OCI-M1 (cell line): ENCODE measurements at places on chromosomes 4 and X.

GRCh38 chr4:123421937-123422781 lies 25.6 kb downstream of the SPRY1 start:
- no peak for DNase-seq

DNA sequence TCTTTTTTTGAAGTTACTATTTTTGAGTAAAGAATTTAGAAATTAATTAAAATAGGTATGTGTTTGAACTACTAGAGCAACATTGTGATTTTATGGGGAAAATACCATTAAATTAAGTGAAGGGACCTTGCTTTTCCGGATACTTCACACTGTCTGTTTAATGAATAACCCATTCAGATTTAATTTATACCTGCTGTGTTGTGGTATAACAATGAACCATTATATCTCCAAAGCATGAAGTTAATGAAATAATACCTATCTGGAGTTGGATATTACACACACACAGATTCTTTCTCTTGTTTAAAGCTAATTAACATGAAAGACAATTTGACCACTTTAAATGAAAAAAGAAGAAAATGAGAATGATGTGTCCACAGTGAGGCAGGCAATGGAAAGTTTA lies 195.0 kb upstream of the GPRIN3 start:
- DNase-seq: no peak

DNA sequence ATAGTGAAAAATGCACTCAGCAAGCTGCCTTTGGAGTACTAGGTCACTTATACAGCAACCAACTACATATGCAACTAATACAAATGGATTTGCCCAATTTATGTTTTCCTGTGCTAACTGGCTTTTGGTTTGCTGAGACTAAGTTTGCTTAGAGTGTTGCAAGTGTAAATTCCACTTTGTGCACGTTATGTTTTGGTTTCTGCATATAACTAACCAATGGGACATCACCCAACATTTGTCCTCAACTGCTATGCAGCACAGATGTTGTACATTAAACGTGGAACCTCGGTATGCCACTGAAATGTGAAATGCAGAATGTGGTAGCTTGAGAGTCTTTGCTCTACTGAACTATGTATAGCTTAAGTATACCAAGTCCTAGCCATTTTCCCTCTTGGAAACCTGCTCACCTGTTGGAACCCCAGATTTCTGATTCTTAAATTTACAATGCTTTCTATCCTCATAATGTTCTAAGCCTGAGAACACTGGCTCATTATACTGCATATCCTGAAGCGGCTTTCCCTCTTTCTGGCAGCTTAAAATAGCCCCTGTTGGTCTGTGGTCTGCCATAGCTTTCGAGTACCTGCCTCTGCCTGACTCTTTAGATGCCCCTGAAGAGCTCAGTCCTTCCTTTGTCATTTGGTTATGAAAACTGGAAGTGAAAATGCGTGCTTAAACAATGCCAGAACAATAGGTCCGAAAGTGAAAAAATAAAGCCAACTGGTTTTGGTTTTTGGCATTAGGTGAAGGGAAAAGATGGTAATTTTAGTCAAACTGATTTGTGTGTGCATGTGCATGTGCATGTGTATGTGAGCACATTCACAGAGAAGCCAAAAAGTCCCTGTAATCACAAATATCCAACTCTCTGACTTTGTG lies 158.0 kb downstream of the SH2D1A start:
- DNase-seq: no peak

- DNase-seq: peak; percentile 79
These were observed 2.1 kb downstream of the SEL1L3 start for GRCh38 chr4:25860586-25861279.

DNA sequence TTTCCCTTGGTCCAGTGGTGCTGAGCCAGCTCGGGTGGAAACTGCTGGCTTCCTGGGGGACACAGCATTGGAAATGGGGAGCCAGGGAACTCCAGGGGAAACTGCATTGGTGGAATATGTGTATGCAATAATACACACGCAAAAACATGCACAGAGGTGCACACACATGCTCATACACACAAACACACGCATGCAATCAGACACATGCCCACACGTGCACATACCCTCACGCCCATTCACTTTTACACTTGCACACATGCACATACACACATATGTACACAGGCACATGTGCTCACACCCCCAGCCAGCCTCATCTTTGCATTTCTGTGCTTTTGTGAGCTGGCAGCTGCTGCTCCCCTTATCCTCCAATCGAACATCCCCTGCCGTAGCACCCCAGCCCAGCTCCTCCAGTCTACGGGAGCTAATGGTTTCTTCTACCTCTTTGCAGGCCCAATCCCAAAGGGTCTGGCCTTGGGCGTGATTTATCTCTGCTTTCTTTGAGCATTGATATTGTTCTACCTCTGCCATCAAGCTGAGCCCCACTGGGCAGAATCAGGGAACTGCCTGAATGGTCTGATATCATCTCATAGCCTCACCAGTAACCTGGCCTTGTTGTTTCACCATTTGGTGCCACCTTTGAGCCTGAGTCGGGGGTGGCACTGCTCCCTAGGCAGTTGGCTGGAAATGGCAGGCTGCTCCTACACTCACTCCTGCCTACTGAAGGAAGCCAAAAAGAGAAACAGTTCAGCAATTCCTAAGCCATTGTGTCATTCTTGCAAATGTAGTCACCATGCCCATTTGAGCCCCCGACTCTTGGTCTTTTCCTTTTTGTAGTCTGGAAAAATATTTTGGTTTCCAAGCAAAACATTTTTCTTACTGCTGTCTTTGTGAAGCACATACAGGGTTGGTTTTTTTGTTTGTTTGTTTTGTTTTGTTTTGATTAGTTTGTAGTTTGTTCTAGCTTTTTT lies 104.4 kb upstream of the MAMLD1 start:
- no peak for DNase-seq

GRCh38 chrX:153905481-153906095 lies 1.1 kb downstream of the AVPR2 start:
- DNase-seq: no peak

GRCh38 chr4:76809594-76810305 lies 88.2 kb downstream of the SOWAHB start:
- no peak for DNase-seq

DNA sequence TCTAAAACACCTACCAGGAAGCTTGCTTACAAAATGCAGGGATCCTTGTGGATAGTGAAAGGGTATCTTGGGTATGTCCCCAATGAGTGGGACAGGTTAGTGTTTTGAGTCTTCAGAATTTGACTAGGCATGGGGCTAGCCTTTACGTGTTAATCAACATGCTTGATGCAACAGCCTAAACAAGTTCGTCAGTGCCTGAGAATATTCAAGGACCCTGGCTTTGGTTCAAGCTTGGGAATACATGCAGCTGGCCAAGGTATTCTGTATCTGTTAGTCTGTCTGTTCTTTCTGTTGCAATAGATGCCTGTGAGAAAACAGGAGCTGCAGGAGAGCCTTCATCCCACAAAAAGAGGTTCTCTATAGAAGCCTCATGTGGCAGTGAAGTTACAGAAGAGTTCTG lies 149.5 kb downstream of the CCNG2 start:
- no peak for DNase-seq

- peak; percentile 19 for DNase-seq
These were observed 67.7 kb upstream of the UGT2B4 start for GRCh38 chr4:69563424-69563823.

DNA sequence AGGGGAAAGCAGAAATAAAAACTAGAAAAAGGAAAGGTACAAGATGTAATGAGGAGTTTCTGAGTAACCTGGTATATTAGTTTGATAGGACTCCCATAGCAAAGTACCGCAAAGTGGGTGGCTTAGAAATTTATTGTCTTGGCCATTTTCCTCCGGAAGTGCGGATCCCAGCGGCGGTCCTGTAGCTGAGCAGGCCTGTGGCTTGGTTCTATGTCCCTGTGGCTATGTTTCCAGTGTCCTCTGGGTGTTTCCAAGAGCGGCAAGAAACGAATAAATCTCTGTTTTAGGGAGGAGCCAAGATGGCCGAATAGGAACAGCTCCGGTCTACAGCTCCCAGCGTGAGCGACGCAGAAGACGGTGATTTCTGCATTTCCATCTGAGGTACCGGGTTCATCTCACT lies 44.0 kb upstream of the LDB2 start:
- DNase-seq: no peak

DNA sequence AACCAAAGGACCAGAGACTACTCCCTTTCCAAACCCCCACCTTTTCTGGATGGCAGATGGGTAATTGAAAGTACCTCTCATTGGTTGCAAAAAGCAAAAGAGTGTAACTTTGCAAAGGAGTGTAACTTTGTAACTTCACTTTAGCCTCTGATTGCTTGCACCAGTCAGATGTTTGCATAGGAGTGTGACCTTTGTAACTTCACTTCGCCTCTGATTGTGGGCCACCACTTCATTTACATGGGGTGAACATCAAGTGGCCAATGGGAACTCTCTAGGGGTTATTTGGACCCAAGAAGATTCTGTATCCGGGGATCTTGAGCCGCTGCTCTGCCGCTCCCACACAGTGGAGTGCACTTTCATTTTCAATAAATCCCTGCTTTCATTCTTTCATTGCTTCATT lies 9.9 kb upstream of the SLC25A43 start:
- peak; percentile 37 for DNase-seq

DNA sequence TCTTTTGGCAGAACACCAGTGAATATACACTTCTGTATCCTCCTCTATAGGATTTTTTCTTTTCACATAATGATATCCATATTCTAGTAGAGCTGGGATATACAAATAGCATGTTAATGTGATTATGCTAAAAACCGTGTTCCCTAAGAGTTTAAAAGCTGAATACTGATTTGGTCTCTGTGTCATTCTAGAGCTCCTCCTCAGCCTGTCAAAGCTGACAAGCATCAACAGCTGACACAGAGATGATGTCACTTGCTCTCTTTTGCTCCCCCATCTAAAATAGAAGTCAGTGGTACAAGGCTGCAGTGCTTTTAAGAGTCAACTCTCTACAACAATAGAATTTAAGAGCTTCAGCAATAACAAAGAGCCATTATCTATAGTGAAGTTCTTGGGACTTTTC lies 17.1 kb upstream of the HERC3 start:
- no peak for DNase-seq

- DNase-seq: no peak
These were observed 30.3 kb upstream of the RGN start for GRCh38 chrX:47047989-47048388.

DNA sequence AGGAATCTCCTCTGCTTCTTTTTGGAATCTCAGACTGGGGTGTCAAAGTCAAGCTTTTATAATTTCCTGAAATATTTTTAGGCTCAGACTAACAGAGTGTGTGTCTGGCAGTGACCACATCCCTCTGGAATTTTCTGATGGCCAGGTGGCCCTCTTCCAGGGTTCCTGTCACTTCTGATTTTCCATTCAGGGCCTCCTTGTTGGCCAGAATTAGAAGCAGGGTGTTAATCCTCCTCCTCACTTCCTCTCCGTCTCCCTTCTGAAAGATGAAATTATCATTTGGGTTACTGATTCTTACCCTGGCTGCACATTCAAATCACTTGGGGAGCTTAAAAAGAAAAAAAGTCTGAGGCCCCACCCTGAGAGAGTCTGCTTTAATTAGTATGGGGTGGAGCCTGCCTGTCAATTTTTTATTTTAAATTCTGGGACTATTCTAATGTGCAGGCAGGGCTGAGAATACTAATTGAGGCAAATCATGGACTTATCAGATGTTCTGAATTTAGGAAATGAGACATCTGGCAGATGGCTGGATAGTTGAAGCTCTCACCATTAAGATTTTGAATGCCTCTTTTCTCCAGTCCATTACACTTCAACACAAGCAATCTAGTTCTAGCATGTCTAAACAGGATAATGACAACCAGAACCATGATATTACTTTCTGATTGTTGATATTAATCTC lies 43.2 kb downstream of the HAND2 start:
- no peak for DNase-seq

DNA sequence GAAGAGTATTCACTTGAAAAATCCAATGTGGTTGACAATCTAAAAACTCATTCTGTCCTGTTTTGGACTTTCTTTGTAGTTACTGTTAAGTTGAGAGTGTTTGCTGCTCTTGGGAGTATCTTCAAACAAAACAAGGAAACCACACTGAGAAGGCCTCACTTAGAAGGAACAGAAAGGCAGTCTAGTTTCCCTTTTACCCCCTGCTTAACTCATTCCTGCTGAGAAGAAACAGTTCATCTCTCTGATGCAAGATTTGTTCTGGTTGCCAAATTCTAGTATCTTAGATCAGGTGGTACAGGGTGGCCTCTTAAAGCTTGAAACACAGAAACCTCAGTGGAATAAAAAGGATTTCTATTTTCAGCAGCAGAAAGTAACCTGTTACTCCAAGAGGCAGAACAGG lies 41.4 kb downstream of the GUCY2F start:
- DNase-seq: peak; percentile 75

DNA sequence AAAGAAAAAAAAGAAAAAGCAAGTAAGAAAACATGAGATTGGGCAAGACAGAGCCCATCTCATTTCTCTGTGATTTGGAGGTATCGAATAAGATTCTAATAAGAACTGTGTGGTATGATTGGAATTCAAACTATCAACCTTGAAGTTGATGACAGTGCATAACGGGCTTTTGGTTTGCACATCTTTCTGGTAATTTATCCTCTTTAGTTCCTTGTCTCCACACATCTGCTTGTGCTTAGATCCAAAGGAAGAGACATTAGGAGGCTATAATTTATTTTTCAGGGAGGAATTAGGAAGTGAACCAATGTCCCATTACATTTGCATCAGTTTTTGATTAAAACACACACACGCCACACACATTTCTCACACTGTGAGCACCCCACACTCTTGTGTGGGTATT lies 149.9 kb downstream of the ARSF start:
- DNase-seq: no peak
